ENCODE measurements at places on chromosomes 6 and 20.

GRCh38 chr6:37017606-37018197 is 12.2 kb downstream of the FGD2 start:
- DNase-seq: no peak

DNA sequence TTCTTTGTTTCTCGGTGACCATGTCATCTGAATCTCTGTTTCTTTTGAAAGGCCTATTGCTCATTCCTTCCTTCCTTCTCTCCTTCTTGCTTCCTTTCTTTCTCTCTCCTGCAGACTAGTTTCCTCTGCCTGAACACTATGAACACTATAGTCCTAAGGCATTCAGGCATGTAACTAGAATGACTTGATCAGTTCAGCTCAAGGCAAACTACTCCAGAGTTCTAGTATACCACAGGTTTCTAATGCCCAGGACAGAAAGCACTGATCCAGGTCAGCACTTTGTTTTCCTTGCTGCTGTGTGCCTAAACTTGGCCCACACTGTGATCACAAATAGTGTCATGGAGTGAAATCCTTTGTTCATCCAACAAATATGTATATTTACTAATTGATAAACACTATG is 324.1 kb upstream of the GJE1 start:
- DNase-seq: no peak

- no peak for DNase-seq
These were observed 173.7 kb downstream of the ARHGAP18 start for GRCh38 chr6:129536271-129536670.

- DNase-seq: no peak
These were observed 1.3 kb downstream of the RNF146 start for GRCh38 chr6:127267646-127268625.

GRCh38 chr6:149335924-149336608 is 18.6 kb downstream of the TAB2 start:
- DNase-seq: no peak

GRCh38 chr6:91483415-91484105 is 896.7 kb upstream of the MAP3K7 start:
- no peak for DNase-seq

DNA sequence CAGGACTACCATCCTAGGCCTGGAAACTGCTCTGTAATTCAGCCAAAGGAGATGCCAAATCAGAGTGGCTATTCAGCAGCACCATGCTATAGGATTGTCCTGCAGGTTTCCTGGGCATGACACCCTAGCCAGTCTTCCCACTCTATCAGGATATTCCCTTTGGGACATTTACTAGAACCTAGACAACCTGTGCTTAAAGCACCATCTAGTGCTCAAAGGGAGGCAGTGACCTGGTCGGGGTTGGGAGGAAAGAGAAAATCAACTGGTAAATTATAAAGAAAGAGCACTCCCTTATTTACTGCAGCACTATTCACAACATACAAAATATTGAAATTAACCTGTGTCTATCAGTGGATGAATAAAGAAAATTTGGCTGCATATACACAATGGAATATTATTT is 67.2 kb upstream of the SMLR1 start:
- peak; percentile 9 for DNase-seq

- peak; percentile 30 for DNase-seq
These were observed at the start of gene C6orf141 for GRCh38 chr6:49550492-49551077. Gene C6orf141 (plus strand): TSS chr6:49550668. CDS start chr6:49550793, 125 bp downstream.

GRCh38 chr6:40410821-40411220 is 176.3 kb downstream of the LRFN2 start:
- DNase-seq: no peak

GRCh38 chr20:48737434-48738093 is 90.2 kb downstream of the PREX1 start:
- DNase-seq: no peak

DNA sequence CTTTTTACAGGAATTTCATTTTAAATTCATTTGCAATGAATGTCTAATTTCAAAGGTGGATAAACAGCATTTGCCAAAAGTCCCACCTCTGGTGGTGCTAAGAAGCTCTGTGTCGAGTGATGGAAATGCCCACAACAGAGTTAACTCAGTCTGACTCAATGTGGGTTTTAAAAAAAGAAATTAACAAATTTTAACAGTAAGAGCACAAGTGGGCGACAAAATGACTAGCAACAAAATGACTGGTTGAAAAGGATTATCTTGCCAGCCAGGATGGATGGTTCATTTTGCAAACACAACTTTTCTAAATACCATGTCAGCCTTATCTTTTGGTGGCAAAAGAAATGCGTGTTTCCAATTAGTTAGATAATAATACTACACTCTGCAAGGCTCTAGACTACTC is 14.3 kb upstream of the TAGAP start:
- DNase-seq: no peak

GRCh38 chr6:159505140-159505922 is 187.7 kb downstream of the SOD2 start:
- DNase-seq: no peak

DNA sequence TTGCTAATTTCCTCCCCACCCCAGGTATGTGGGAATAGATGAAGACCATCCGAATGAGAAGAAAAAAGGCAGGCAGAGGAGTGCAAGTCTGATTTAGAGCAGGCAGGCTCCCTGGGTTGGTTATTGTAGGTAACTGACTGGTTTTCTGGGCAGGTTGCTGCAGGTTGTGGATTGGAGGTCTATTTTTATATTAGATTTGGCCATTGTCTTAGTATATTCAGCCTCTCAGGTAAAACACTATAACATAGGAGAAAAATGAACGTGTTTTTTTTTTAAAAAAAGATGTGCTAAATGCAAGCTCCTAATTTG is 492 bp upstream of the TBC1D7 start:
- DNase-seq: no peak

Measured in neural crest cell (in vitro differentiated cells).